ENCODE measurements at places on chromosomes 7 and 10. TPM values are rescaled to one million over a fixed set of nuclear protein-coding genes. Genes with fewer than 3 reads are reported as not detected.
A peak's percentile ranks its signal among the peaks of the same experiment; 100 is the strongest.

DNA sequence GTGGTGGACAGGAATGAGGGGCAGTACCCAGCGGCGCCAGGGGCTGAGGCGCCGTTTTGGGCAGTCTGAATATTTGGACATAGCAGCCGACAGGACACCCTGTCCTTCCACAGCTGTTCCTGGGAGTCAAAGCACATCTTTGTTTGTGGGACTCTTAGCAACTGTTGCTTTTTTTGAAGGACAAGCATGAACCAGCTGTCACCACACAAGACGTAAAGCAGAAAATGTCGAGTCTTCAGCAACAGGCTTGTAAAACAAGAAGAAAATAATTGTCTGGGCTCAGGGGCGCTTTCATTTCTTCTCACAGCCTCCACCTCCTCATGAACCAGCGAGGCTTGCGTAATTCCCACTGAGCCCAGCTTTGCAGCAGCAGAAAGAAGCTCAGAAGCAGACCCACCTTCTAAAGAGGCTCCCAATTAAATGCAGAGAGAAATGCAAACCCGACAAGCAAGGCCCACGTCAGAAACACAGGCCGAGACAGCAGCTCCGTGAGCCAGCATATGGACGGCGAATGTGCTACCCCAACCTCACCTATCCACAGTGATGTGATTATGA is 68.9 kb upstream of the DNAAF5 start:
- DNase-seq, result no peak

GRCh38 chr10:920450-920849 is 11.1 kb downstream of the LARP4B start:
- DNase-seq, result no peak

DLD gene
- total RNA-seq, result 60.9 TPM

DNA sequence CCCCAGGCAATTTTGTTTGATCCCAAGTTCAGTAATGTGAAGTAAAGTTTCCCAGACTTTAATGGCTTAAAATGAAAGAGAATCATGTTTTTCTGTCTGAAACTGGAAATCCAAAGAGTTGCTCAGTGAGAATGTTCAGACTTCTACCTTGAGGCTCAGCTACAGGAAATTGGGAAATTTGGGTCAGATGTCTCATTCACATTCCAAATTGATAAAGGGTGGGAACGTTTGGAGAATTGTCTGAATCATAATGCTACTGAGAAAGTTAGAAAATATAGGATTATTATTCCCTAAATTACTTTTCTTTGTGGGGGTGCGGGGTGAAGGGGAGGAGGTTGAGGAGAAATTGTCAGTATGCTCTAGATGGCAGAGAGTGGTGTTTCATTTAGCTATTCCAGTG is 773.9 kb downstream of the LRMDA start:
- DNase-seq, result no peak

GIMAP5 gene
- total RNA-seq, result 18.4 TPM

GRCh38 chr7:30920021-30920583 is 8.4 kb downstream of the AQP1 start:
- peak; percentile 38 for DNase-seq

- no peak for DNase-seq
Observed at GRCh38 chr10:111360260-111360925, 283.6 kb downstream of the ADRA2A start.
